ENCODE measurements at places on chromosomes 12 and 14. TPM values are rescaled to one million over a fixed set of nuclear protein-coding genes. Genes with fewer than 3 reads are reported as not detected.

GRCh38 chr12:12086973-12087692 is 16.4 kb downstream of the BCL2L14 start:
- no peak for DNase-seq

DNA sequence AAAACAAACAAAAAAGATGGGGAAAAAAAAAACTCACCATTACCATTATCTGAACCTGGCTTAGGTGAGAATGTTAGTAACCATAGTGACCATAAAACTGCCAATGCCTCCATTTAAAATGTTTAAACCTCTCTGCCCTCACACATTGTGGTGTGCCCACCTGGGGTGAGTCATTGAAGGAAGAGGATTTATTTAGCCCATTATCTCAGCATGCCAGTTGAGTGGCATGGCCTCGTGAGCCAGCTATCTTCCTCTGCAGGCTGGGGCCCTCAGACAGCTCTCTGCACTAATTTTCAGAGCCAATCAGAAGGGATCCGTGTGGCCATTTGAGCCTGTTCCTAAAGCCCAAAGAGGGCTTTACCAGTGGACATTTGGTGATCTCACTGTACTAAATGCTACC is 81.8 kb upstream of the CCDC198 start:
- no peak for DNase-seq

The ADGRD1 gene
- total RNA-seq, result 22.3 TPM

The CEBPE gene
- total RNA-seq, result not detected

DNA sequence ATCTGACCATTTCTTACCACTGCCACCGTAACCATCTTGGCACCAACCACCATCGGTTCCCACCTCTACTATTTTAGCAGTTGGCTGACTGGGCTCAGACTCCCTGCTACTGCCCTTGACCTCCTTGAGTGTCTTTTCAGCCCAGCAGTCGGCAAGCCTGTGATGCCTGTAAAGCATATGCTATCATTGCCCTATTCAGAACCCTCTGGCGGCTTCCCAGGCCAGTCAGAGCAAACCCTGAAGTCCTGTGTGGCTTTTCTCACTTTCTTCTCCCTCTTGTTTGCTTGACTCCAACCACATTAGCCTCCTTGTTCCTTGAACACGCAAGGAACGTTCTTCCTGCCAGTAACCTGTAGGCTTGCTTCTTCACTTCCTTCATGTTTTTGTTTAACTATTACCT is 6.2 kb downstream of the IRAK3 start:
- DNase-seq, result no peak

The PLEKHA5 gene
- 40.7 TPM for total RNA-seq

- no peak for DNase-seq
Observed at GRCh38 chr14:105272623-105273022, 24.3 kb downstream of the BTBD6 start.

GRCh38 chr14:78202976-78203375 is 32.8 kb downstream of the NRXN3 start:
- DNase-seq, result no peak

GRCh38 chr12:105218434-105218833 is 17.5 kb downstream of the APPL2 start:
- DNase-seq, result no peak

GRCh38 chr12:116370004-116370404 is 92.5 kb upstream of the MED13L start:
- DNase-seq, result peak; percentile 72

The FOXN4 gene
- total RNA-seq, result not detected

Data from fibroblast of the aortic adventitia (primary cell).